Progenitor cell of endocrine pancreas (in vitro differentiated cells): ENCODE measurements at places on chromosomes 6 and 20. TPM values are rescaled to one million over a fixed set of nuclear protein-coding genes. Genes with fewer than 3 reads are reported as not detected.

Gene SYNCRIP
- 127 and 136 TPM in 2 replicates for total RNA-seq

Gene ADA
- total RNA-seq = 10.7 and 11.4 TPM in 2 replicates

Gene STMND1
- 0.13 and 0.22 TPM in 2 replicates for total RNA-seq

Gene TGM3
- total RNA-seq = 0.22 and 0.44 TPM in 2 replicates

Gene AGPAT1
- 94.1 and 102 TPM in 2 replicates for total RNA-seq

Gene NKAIN2
- 2.5 and 3.1 TPM in 2 replicates for total RNA-seq

Gene BRPF3
- total RNA-seq = 65.8 and 73.1 TPM in 2 replicates

Gene RNF144B
- 3.1 and 3.4 TPM in 2 replicates for total RNA-seq

Gene MYCT1
- total RNA-seq = not detected in 2 replicates

Gene DLL1
- 75.3 and 79.1 TPM in 2 replicates for total RNA-seq

Gene PREP
- 42.8 and 43.3 TPM in 2 replicates for total RNA-seq
